Breast epithelium (tissue), 4 donors: ENCODE measurements at places on chromosomes 7 and 10.

DNA sequence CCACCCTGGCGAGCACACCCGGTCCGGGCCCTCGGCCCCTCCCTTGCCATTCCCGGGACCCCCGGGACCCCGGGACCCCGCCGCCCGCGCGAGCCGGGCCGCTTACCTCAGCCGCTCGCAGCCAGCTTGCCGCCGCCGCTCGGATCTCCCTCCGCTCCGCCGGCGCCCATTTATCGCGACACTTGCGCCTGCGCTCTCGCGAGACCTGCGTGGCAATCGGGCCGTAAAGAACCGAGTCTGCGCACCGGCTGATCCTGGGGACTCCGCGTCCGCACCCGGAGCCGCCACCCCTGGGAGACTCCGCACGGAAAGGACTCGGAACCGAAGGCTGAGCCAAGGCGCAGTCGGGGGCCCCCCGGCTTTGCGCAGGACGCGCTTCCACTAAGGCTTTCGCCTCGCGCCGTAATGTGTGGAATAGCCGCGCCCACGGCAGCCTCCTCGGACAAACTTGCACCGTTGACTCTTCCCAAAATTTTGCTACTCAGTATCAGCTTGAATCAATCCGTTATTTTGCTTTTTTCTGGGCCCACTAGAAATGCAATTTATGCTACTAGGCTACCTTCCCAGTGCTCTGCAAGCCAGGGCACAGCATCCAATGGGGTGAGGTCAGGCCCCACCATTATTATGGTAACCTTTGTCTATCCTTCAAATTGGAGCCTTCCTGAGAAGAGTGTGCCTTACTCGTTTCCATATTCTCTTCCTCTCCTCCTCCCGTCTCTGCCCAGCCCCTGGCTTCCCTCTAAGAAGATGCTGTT lies at the start of gene MAD1L1:
TSS of gene MAD1L1 (minus strand) at position 180 of the 755 bp plus-strand sequence. CDS start 2,812 bp downstream, outside the sequence.
- H3K27ac ChIP-seq: peak within 1 kb of the TSS; percentile 62
- H3K36me3 ChIP-seq: no peaks in the 10 kb centered on the region
- H3K4me1 ChIP-seq: peaks cover 6% of the 10 kb centered on the region
- H3K27me3 ChIP-seq: no peaks in the 10 kb centered on the region
- DNase-seq: peak; percentile 90

DNA sequence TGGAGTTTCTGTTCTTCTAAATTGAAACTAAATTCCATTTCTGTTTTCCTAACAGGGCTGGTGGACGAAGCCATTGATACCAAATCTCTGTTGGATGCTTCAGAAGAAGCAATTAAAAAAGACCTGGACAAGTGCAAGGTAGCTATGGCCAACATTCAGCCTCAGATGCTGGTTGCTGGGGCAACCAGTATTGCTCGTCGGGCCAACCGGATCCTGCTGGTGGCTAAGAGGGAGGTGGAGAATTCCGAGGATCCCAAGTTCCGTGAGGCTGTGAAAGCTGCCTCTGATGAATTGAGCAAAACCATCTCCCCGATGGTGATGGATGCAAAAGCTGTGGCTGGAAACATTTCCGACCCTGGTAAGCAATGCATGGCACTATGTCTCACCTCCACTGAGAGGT lies 45.6 kb downstream of the AP3M1 start:
- no peaks in the 10 kb centered on the region for H3K27me3 ChIP-seq
- DNase-seq: no peak
- H3K4me1 ChIP-seq: no peaks in the 10 kb centered on the region
- no peak overlapping the region for H3K27ac ChIP-seq
- peaks cover 5% of the 10 kb centered on the region for H3K36me3 ChIP-seq

DNA sequence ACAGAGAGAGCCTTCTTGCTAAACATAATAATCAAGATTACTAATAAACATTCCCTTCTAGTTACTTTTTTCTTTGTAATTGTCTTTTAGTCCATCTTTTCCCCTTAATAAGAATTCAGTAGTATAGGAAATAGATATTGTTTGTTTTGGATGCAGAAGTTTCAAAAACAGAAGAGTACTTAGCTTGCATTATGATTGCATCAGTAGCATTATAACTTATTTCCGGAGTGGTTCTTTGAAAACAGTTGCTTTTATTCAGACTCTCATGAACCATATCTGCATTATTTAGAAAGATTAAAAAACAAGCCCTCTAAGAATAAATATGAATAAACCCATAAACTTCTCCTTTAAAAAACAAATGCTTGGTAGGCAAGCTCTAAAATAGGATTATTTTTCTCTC lies 34.0 kb upstream of the DKK1 start:
- no peak overlapping the region for H3K27ac ChIP-seq
- H3K36me3 ChIP-seq: no peaks in the 10 kb centered on the region
- H3K4me3 ChIP-seq: no peak overlapping the region
- H3K27me3 ChIP-seq: no peaks in the 10 kb centered on the region
- no peak for DNase-seq

GRCh38 chr10:84225427-84226173 lies at the start of gene LRIT2:
Gene LRIT2 (minus strand): TSS chr10:84225544. CDS start chr10:84225520, 24 bp downstream.
- H3K27ac ChIP-seq: no peak within 1 kb of the TSS
- no peaks in the 10 kb centered on the region for H3K4me1 ChIP-seq
- DNase-seq: no peak
- no peaks in the 10 kb centered on the region for H3K27me3 ChIP-seq
